ENCODE measurements at places on chromosomes 2 and 18. TPM values are rescaled to one million over a fixed set of nuclear protein-coding genes. Genes with fewer than 3 reads are reported as not detected.
A peak's percentile ranks its signal among the peaks of the same experiment; 100 is the strongest.

DNA sequence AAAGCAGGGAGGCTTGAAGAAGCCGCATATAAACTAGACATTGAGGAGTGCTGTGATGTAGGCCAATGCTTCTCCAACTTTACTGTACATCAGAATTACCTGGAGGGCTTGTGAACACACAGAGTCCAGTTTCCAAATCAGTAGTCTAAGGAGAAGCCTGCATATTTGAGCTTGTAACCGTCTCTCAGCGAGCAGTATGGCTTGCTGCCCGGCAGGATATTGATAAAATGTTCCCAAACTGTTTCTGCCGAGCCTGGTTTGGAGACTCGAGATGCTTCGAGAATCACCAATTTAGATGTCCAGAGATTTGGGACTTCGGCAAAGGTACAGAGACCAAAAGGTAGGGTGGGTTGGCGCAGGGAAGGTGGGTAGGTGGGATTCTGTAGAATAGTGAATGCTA, 11.0 kb upstream of the RAB31 start:
- no peaks in the 10 kb centered on the region for H3K36me3 ChIP-seq
- H3K27me3 ChIP-seq = no peaks in the 10 kb centered on the region

- H3K27ac ChIP-seq = no peak overlapping the region
- H3K4me1 ChIP-seq = no peaks in the 10 kb centered on the region
- no peak overlapping the region for H3K4me3 ChIP-seq
- no peaks in the 10 kb centered on the region for H3K36me3 ChIP-seq
Observed at GRCh38 chr2:39949131-39949530, 170.1 kb upstream of the THUMPD2 start.

DNA sequence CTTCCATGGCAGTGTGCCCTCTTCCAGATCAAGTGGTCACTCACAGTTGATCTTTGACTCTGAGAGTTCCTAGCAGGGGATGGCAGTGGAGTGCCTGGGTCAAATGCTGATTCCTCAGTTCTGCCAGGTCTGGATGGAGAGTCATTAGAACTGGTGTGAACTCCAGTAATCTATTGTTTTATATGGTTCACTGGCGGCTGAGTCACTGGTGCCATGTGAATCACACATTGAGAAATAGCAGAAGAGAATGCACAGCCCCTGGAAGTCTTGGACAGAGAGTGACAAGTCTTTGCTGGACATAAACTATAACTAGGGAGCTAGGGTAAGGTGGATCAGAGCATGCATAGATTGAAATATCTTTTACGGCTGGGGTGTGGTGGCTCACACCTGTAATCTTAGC, 86.9 kb downstream of the EIF2AK3 start:
- H3K36me3 ChIP-seq = no peaks in the 10 kb centered on the region
- no peak for DNase-seq
- no peaks in the 10 kb centered on the region for H3K27me3 ChIP-seq
- H3K4me3 ChIP-seq = no peak overlapping the region
- H3K27ac ChIP-seq = no peak overlapping the region

Gene TMEM247
- not detected for total RNA-seq

GRCh38 chr2:241315879-241316631, at the start of gene SEPTIN2:
SEPTIN2 (plus strand) TSS chr2:241315925; CDS start chr2:241324233, 8,308 bp downstream.
- no peaks in the 10 kb centered on the region for H3K36me3 ChIP-seq
- H3K4me3 ChIP-seq = peak within 1 kb of the TSS; percentile 82
- DNase-seq = peak; percentile 78
- H3K27me3 ChIP-seq = no peaks in the 10 kb centered on the region
- peak within 1 kb of the TSS; percentile 99 for H3K27ac ChIP-seq

- no peak overlapping the region for H3K4me3 ChIP-seq
- DNase-seq = no peak
- H3K27ac ChIP-seq = no peak overlapping the region
- no peaks in the 10 kb centered on the region for H3K27me3 ChIP-seq
- H3K36me3 ChIP-seq = no peaks in the 10 kb centered on the region
- H3K4me1 ChIP-seq = no peaks in the 10 kb centered on the region
Observed at GRCh38 chr2:147865560-147865959, 20.7 kb downstream of the ACVR2A start.

Gene ZBTB7C
- 7.7 TPM for total RNA-seq

- no peak overlapping the region for H3K27ac ChIP-seq
- no peaks in the 10 kb centered on the region for H3K4me1 ChIP-seq
- no peak for DNase-seq
- no peaks in the 10 kb centered on the region for H3K36me3 ChIP-seq
Observed at GRCh38 chr2:195823206-195823605, 166.2 kb downstream of the SLC39A10 start.

DNA sequence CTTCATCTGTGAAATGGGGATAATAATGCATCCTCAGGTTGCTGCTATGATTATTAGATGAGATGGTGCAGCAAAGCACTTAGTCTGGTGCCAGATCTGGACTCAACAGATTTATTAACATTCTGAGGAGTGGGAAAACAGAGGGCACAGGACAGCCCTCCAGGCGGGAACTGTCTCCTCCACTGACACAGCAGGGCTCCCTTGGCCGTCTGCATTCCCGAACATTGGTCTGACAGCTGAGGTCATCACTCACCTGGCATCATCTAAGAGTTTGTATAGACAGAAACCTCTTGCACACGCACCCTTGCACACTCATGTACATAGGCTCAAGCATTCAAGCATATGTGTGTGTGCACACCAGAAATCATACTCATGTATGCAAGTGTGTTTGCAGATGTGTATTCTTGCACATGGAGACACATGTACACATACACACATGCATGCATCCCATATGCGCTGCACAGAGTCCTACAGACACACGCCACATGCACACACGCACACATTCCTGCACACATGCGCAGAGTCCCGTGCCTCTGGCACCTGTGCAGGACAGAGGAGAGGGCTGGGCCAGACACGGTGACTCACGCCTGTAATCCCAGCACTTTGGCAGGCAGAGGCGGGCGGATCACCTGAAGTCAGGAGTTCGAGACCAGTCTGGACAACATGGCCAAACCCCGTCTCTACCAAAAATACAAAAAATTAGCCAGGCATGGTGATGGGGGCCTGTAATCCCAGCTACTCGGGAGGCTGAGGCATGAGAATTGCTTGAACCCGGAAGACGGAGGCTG, 173.3 kb upstream of the GLI2 start:
- no peak overlapping the region for H3K4me3 ChIP-seq
- H3K27ac ChIP-seq = no peak overlapping the region
- DNase-seq = no peak
- H3K27me3 ChIP-seq = no peaks in the 10 kb centered on the region
- peaks cover 34% of the 10 kb centered on the region for H3K4me1 ChIP-seq
- H3K36me3 ChIP-seq = no peaks in the 10 kb centered on the region

- peak overlapping the region; percentile 36 for H3K27ac ChIP-seq
- peak; percentile 55 for DNase-seq
- no peaks in the 10 kb centered on the region for H3K27me3 ChIP-seq
- H3K4me1 ChIP-seq = peaks cover 53% of the 10 kb centered on the region
- H3K36me3 ChIP-seq = peaks cover 9% of the 10 kb centered on the region
- H3K4me3 ChIP-seq = no peak overlapping the region
Observed at GRCh38 chr18:13386891-13387801, 168.6 kb downstream of the LDLRAD4 start.

Gene FAM98A
- total RNA-seq = 32.0 TPM

Gene PTPN18
- total RNA-seq = 20.8 TPM

- no peak for DNase-seq
- no peaks in the 10 kb centered on the region for H3K27me3 ChIP-seq
- H3K36me3 ChIP-seq = no peaks in the 10 kb centered on the region
- no peak overlapping the region for H3K27ac ChIP-seq
- H3K4me3 ChIP-seq = no peak overlapping the region
- no peaks in the 10 kb centered on the region for H3K4me1 ChIP-seq
Observed at GRCh38 chr2:137862651-137863050, 101.6 kb upstream of the HNMT start.

DNA sequence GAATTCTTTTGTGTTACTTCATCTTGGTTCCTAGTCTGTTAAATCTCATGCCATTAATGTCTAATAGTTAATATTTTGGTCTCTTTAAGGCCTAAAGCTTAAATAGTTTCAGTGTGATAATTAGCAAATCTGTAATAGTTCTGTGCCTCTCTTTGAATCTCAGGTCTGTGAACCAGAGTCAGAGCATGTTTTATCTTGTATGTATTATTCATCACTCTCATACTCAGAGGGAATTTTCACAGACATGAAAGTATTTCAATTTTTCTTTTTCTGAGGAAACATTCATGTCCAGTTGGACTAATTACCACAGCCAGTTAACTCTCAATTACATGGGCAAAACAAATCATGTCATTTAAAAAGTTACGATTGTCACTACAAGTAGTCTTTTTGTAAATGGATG, 931.9 kb upstream of the SLC39A10 start:
- no peaks in the 10 kb centered on the region for H3K36me3 ChIP-seq
- no peak overlapping the region for H3K27ac ChIP-seq
- no peak for DNase-seq
- no peaks in the 10 kb centered on the region for H3K27me3 ChIP-seq
- no peak overlapping the region for H3K4me3 ChIP-seq
- H3K4me1 ChIP-seq = no peaks in the 10 kb centered on the region

GRCh38 chr2:239253264-239253663, 147.6 kb downstream of the HDAC4 start:
- H3K36me3 ChIP-seq = no peaks in the 10 kb centered on the region
- peak overlapping the region; percentile 87 for H3K27ac ChIP-seq
- H3K4me1 ChIP-seq = peaks cover 63% of the 10 kb centered on the region

Data from right atrium auricular region (tissue), 2 donors.